Naive thymus-derived CD8-positive, alpha-beta T cell (primary cell): ENCODE measurements at places on chromosomes 11 and 22. TPM values are rescaled to one million over a fixed set of nuclear protein-coding genes. Genes with fewer than 3 reads are reported as not detected.

Gene AAMDC
- 25.0 TPM for polyA plus RNA-seq

Gene C1QTNF4
- polyA plus RNA-seq, result not detected

Gene MSANTD4
- 6.2 TPM for polyA plus RNA-seq

Gene LDLRAD3
- not detected for polyA plus RNA-seq

Gene SLC5A1
- not detected for polyA plus RNA-seq

Gene TBX10
- polyA plus RNA-seq, result not detected

Gene DRD2
- not detected for polyA plus RNA-seq

Gene SCUBE2
- polyA plus RNA-seq, result not detected

Gene MS4A12
- polyA plus RNA-seq, result not detected

Gene MYEOV
- not detected for polyA plus RNA-seq

Gene BTG4
- not detected for polyA plus RNA-seq

Gene MMP8
- not detected for polyA plus RNA-seq

Gene OR8D4
- polyA plus RNA-seq, result not detected

Gene C11orf91
- polyA plus RNA-seq, result not detected

Gene PATE4
- polyA plus RNA-seq, result not detected

Gene DRD4
- polyA plus RNA-seq, result not detected

Gene VPREB1
- not detected for polyA plus RNA-seq

Gene ELFN2
- not detected for polyA plus RNA-seq

Gene B4GAT1
- polyA plus RNA-seq, result 8.5 TPM
